Camera-type eye (tissue), 1 donor: ENCODE measurements at places on chromosomes 13 and 19. TPM values are rescaled to one million over a fixed set of nuclear protein-coding genes. Genes with fewer than 3 reads are reported as not detected.

Gene ACTMAP
- 2.6 TPM for total RNA-seq

Gene PSG11
- total RNA-seq = not detected

Gene LRG1
- 0.99 TPM for total RNA-seq

Gene ZNF586
- 46.6 TPM for total RNA-seq

Gene AMER2
- total RNA-seq = 336 TPM
